ENCODE measurements at places on chromosomes 3 and 15. TPM values are rescaled to one million over a fixed set of nuclear protein-coding genes. Genes with fewer than 3 reads are reported as not detected.

DNA sequence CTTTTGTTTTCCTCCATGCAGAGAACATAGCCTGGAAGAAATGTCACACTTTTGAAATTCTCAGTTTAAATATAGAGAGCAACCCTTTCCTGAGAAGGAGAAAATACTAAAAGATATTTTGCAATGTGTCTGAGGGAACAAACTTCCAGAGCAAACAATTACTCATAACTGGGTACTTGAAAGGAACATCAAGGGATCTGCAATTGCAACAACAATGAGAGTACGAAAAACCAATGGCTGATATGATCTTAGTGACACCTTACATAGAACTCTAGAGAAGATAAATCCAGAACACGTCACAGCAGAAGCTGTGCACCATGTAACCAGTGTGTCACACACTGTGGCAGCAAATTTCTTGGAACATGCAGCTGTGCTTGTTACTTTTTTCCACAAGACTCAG is 14.6 kb upstream of the ARPP21 start:
- DNase-seq = no peak

GRCh38 chr3:100888881-100889280 is 104.3 kb downstream of the ABI3BP start:
- no peak for DNase-seq

Gene RLBP1
- polyA plus RNA-seq = 0.35 TPM

Gene FOXL2NB
- polyA plus RNA-seq = not detected

Gene CYP8B1
- not detected for polyA plus RNA-seq
